CD4-positive, alpha-beta T cell treated with Interleukin-12 subunit alpha and Interleukin-12 subunit beta, for 1 hour (primary cell): ENCODE measurements at places on chromosomes 13 and 19.

DNA sequence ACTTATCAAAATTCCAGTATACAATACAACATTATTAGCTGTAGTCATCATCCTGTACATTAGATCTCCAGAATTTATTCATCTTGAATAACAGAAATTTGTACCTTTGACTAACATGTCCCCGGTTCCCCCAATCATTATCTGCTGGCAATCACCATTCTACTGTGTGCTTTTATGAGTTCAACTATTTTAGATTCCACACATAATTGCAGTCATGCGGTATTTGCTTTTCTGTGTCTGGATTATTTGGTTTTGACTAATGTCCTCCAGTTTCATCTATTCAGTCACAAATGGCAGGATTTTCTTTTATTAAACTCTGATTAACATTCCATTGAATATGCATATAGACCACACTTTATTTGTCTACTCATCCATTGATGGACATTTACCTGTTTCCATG, 530.7 kb upstream of the SLITRK1 start:
- no peak for DNase-seq

- no peak for DNase-seq
Measured at GRCh38 chr19:45352062-45352461, 11.5 kb downstream of the KLC3 start.

DNA sequence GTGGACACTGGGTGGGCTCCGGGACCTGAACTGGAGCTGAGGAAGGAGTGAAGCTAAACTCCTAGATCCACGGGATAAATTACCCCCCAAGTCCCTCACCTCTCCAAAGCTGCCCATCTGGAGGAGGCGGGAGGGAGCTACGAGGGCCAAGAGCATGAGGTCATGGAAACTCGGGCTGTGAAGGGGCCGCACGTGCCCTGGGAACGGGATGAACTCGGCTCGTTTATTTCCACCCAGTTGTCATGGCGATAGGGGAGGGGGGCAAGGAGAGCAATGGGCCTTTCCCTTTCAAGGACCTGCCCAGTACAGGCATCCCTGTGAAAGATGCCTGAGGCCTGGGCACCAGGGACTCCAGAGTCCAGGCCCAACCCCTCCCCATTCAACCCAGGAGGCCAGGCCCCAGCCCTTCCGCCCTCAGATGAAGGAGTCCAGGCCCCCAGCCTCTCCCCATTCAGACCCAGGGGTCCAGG, 3.8 kb downstream of the PPP1R12C start:
- DNase-seq, result no peak

GRCh38 chr13:35697186-35697730, 220.8 kb upstream of the MAB21L1 start:
- no peak for DNase-seq

- DNase-seq, result no peak
Measured at GRCh38 chr13:32720026-32720425, 133.8 kb downstream of the PDS5B start.

GRCh38 chr13:109836629-109837607, 50.5 kb upstream of the IRS2 start:
- no peak for DNase-seq
